ENCODE measurements at places on chromosomes 13 and 19.

- DNase-seq = no peak
Measured at GRCh38 chr13:94656766-94657165, 55.1 kb downstream of the GPR180 start.

- no peak for DNase-seq
Measured at GRCh38 chr13:106573284-106573846, 5.4 kb upstream of the ARGLU1 start.

- no peak for DNase-seq
Measured at GRCh38 chr13:46526740-46527139, 26.2 kb upstream of the LRCH1 start.

DNA sequence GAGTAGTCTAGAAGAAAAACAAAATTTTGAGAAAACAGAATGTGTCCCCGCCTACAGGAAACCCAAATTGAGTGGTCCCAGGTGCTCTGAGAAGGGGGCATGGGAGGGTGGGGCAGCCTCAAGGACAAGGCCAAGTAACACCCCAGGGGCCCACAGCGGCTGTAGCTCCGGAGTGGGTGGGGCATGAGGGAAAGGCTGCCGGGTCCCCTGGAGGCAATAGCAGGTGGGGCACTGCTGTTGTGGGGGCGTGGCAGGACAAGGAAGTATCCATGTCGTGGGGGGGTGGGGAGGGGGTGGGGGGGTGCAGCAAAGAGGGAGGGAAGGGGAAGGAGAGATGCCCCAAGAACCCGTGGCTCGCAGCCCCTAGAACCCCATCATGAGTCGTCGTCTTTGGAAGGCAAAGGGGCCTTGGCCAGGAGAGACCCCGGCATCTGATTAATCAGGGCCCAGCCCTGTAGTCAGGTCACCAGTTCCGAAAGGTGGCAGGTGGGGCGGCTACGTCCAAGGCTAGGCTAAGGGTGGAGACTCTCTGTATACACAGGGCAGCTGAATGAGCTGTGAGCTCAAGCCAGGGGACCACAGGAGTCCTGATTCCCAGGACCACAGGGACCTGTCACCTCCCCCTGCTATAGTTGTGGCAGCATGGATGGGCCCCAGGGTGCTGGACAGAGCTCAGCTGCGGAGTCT is 7.5 kb upstream of the ISYNA1 start:
- DNase-seq = no peak

DNA sequence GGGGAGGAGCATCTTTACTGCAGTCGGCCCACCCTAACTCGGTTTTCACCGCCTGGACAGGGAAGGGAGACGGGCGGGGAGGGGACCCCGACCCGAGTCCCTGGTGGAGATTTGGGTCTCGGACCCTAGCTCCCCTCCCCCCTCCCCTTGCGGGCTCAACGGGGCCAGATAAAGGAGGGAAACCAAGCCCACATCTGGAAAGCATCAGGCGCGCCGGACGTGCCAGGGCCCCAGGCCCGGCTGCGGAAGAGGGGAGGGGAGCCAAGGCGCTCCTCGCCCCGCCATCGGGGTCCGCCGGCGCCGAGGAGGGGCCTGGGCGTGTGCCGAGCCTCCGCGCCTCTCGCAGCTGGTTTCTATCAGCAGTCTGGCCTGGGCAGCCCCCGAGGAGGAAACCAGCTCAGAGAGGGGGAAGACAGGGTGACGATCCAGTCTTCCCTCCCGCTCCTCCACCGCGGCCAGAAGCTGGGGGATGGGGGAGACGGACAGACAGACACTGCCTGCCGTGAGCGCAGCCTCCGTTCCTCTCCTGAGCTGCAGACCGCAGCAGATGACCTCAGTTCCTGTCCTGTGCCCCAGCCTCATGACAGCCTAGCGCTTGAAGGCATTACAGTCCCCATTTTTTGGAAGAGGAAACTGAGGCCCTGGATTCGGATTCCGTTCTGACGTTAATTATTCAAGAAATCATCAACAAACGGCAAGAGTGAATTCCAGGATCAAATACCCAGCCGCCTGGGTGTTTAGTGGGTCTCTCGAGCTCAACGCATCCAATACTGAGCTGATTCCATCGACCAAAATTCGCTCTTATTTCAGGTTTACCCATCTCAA is 3.6 kb upstream of the GNG8 start:
- DNase-seq = no peak

DNA sequence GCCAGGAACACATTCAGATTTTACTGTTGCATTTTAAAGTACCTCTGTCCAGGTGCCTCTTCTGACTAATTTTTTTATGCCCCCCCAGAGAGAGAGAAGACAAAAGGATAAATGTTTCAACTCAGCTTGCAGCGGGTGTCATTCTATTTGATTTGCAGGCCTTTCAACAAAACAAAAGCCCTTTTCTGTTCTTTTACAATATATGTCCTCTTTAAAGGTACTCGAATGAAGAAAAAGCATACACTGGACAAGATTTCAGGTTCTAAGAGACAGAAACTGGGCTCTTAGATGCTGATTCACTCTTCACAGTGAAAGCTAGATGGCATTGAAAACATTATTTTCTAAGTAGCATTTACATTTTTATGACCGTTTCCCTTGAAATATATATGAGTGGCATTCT is 2.9 kb upstream of the FRY start:
- no peak for DNase-seq

DNA sequence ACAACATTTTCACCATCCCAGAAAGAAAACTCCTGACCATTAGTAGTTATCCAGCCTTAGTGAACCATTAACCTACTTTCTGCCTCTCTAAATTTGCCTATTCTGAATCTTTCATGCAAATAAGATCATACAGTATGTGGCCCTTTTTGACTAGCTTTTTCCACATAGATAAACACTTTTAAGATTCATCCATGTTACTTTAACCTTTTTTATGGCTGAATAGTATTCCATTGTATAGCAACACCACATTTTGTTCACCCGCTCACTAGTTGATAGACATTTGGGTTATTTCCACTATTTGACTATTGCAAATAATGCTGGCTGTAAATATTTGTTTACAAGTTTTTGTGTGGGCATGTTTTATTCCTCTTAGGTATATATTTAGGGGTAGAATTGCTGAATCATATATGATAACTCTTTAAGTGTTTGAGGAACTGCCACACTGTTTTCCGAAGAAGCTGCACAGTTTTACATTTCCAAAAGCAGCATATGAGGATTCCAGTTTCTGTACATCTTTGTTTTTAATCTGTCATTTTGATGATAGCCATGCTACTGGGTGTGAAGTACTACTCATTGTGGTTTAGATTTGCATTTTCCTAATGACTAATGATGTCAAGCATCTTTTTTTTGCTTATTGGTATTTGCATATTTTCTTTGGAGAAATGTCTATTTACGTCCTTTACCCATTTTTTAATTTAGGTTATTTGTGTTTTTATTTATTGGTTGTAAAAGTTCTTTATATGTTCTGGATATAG is 17.1 kb downstream of the COG6 start:
- no peak for DNase-seq

DNA sequence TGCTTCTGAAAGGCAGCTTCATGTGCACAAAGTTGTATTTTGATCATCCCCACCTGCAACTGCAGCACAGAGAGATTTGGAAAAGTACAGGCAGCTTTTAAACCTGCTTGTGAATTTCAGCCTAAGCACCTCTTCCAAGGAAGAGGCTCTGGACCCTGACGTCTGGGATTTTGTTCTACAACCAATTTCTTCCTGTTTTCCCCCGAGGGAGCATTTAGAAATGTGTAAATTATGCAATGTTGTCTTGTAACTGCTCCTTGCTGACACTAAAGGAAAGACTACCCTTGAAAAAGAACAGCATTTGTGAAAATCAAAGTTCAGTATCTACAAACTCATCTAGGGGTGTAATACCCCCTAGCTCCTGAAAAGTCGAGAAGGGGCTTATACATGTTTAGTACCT is 15.4 kb downstream of the MED26 start:
- DNase-seq = no peak

DNA sequence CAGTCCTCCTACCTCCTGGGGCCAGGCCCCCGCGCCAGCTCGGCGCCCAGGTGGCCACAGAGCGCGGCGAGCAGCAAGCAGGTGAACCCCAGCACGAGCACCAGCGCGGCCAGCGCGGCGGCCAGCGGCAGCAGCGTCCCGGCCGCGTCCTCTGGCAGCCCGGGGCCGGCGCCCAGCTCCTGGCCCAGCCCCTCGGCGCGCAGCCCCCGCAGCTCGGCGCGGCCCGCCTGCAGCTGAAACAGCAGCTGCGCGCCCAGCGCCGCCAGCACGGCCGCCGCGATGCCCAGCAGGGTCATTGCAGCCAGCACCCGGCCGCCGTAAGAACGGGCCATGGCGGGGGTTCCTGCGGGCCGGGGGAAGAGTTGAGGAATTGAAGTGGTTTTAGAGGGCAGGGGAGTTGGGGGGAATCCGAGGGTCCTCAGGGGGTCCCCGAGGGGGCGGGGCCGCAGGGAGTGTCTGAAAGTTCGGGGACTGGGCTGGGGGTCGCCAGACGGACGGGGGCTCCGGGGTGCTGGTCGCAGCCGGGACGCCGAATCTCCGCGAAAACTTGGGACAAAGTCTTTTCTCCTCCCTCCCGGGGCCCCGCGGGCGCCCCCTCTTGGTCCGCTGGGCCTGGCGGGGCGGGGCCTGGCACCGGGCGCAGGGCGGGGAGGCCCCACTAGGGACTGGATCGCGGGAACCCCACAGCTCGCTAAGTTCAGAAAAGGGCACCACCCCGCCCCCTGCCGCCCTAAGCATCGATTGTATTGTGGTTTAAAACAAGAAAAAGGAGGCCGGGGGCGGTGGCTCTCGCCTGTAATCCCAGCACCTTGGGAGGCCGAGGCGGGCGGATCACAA is at the start of gene TMEM221:
Gene TMEM221 (minus strand): TSS at position 538 of the 837 bp plus-strand sequence. CDS start 206 bp downstream, at position 332.
- DNase-seq = no peak

- no peak for DNase-seq
Measured at GRCh38 chr19:51600940-51601580, 29.1 kb downstream of the SIGLEC5 start.

- DNase-seq = no peak
Measured at GRCh38 chr13:45356966-45357672, 16.1 kb upstream of the TPT1 start.

DNA sequence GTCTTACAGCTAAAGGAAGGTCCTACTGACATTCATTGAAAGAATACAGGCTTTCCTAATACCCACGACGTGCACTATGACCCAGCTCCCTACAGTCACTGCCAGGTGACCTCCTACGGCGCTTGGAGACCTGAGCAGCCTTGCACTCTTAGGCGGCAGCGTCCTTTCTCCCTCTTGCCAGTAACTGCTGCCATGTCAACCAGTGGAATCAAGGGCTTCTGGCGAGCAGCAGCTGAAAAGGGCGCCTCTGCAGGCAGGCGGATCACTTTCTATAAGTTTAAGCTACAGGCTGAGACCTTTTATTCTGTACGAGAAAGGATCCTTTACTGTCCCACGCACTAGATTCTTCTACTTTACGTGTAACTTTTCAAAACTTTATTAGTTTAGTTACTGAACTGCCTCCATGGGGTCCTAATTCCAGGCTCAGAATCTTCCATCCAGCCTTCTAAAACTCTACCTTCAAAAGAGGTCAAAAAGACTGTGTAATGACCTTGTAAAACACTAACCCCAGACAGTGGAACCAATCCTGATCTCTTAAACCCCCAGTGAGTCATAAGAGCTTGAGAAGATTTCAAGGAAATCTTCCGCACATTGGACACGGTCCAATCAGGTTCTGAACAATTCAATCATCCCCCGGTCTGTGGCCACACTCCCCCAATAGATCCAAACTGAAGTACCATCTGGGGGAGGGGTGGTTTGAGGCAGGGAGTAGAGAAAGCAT is 1.9 kb downstream of the KCTD12 start:
- DNase-seq = peak; percentile 14

DNA sequence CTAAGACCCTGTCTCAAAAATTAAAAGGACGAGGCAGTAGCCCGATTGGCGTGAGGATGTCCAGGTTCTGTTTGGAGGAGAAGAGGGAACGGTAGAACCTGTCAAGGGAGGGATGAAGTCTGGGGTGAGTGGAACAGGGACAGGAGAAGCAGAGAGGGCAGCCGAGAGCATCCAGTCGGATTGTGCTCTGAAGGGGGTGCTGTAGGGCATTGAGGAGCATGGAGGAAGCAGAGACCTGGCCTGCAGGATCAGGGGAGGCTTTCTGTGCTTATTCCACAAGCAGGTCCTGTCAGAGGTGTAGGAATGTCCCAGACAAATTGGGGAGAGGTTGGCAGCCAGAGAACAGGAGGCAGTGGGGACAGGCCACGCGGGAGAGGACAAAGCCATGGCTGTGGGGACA is 14.1 kb downstream of the AP2A1 start:
- no peak for DNase-seq

- DNase-seq = no peak
Measured at GRCh38 chr19:54795758-54796157, 7.7 kb upstream of the KIR2DL4 start.

DNA sequence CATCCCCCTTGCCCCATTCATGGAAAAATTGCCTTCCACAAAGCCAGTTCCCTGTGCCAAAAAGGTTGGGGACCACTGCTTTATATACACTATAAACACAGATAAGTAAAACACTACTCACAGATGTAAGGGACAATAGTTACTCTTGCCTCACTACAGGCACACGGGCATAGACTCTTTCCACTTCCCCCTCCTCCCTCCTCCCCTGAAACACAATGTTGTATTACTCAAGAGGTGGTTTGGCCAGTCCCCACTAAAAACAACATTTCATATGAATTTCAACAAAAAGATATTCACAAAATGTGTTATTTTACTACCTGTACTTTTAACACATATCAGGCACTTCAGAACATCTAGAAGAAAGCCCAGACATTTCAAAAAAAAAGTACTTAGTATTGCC is 45.1 kb downstream of the EPSTI1 start:
- DNase-seq = no peak

DNA sequence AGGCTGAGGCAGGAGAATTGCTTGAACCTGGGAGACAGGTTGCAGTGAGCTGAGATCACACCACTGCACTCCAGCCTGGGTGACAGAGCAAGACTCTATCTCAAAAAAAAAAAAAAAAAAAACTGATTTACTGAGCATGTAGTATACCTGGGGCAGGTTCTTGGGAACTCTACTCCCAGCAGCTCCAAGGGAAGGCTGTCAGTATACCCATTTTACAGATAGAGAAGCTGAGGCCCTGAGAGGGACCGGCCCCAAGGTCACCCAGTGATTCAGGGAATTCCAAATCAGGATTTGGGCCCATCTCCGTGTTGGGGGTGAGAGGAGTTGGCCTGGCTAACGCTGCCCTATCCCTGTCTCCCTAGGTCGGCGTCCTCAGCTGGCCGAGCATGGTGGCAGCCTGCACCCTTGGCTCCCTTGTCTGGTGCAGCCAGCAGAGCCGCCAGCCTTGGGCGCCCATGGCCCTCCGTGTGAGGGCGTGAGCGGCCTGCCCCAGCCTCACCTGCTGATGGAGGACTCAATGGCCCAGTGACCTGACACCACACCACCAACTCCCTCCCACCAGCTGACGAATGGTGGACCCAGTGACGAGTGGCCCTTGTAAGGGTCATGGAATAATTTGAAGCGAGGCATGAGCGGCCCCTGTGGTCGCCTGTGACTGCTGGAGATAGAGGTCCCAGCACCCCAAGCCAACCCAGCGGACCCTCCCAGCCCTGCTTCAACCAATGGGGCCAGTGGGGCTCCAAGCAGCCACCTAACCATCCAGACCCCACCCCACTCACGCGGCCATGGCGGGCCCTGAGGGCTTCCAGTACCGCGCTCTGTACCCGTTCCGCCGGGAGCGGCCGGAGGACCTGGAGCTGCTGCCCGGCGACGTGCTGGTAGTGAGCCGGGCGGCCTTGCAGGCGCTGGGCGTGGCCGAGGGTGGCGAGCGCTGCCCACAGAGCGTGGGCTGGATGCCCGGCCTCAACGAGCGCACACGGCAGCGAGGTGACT is 2.4 kb downstream of the PIK3R2 start:
- DNase-seq = no peak
